ENCODE measurements at places on chromosomes 2 and 18.

GRCh38 chr2:27379383-27379835, 1.1 kb downstream of the ZNF513 start:
- DNase-seq = no peak

DNA sequence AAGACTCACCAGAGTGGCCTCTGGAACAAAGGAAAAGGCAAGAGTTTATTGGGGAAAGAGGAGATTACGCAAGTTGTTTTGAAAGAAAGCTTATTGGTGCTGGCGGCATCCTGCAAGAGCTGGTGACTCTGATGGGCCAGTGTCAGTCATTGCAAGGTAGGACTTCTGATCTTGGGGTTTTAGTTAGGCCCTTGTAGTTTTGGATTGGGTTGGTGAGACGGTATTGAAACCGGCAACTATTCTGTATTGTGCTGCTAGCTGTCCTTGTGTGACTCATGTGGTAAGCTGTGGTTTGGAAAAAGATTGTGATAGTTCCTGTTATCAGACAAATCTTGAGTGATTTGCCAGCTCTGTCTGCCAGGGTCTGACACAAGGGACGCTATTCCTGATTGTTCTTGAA, 159.1 kb upstream of the PIEZO2 start:
- no peak for DNase-seq

GRCh38 chr2:37674946-37675345, 3.5 kb upstream of the CDC42EP3 start:
- DNase-seq = no peak

DNA sequence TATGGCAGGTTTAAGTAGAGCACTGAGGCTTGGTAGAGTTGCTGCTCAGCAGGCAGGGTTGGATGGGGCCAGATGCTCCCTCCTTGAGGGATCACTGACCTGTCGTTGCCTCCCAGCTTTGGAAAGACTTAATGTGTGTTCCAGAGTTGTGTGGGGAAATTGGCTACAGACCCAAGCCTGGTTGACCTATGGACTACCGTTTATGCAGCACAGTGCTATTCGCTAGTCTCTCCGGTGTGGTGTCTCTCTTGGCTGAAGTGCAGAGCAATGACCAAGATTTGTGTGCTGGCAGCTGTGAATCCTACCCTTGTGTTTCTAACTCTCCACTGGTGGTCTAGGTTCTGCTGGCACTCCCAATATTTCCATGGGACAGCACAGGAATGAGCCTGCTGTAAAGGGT, 29.8 kb upstream of the SLC4A10 start:
- no peak for DNase-seq

GRCh38 chr18:44213293-44213692, 467.4 kb upstream of the SETBP1 start:
- no peak for DNase-seq

- DNase-seq = no peak
Observed at GRCh38 chr2:225471039-225471438, 71.5 kb downstream of the NYAP2 start.

- DNase-seq = no peak
Observed at GRCh38 chr2:8334866-8335325, 347.0 kb upstream of the ID2 start.

DNA sequence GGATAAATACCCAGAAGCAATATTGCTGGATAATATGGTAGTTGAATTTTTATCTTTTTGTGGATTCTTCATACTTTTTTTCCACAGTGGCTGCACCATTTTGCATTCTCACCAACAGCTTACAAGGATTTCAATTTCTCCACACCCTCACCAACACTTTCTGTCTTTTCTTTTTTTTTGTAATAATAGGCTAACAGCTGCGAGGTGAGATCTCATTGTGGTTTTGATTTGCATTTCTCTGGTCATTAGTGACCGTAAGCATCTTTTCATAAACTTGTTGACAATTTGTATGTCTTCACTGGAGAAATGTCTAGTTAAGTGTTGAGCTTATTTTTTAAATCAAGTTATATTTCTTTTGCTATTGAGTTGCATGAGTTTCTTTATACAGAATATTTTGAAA, 17.6 kb upstream of the SLC9A2 start:
- DNase-seq = no peak

- no peak for DNase-seq
Observed at GRCh38 chr2:163341426-163341825, 394.4 kb downstream of the FIGN start.

- DNase-seq = no peak
Observed at GRCh38 chr2:205995260-205995659, 90.7 kb downstream of the INO80D start.

GRCh38 chr2:74585406-74586185, 31.1 kb downstream of the DOK1 start:
- DNase-seq = no peak

DNA sequence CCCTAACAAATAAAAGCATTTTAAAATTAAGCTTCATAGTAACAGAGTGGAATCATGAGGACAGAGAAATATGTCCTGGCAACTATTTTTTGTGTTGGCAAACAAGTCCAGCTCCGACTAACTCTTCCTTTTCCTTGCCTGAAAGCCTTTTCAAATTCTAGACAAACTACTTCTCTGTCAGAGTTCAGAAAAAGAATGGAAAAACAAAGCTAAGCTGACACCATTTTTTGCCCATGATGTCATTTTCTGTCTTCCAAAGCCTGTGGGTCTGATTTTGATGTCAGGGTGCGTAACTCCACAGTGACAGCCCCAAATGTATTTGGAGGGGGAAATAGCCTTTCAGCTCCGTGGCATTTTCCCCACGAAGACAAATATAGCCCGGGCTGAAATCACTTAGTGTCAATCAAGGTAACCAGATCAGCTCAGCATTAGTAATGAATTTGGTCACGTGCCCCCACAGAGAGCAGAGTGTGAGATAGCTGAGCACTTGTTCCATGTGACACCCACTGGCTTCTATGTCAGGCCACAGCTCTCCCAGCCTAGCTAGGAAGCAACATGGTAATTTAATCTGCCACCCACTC, 233.0 kb upstream of the SIX2 start:
- DNase-seq = no peak

- DNase-seq = peak; percentile 53
Observed at GRCh38 chr2:61177727-61178549, 15.9 kb downstream of the C2orf74 start.

GRCh38 chr18:29879763-29880162, 1162.8 kb downstream of the DSC3 start:
- no peak for DNase-seq

GRCh38 chr2:83594241-83595120, 864.6 kb downstream of the SUCLG1 start:
- DNase-seq = no peak

GRCh38 chr2:107380912-107381311, 445.8 kb upstream of the RGPD4 start:
- DNase-seq = no peak

GRCh38 chr18:74945774-74946545, 263.0 kb downstream of the PTGR3 start:
- DNase-seq = no peak

- DNase-seq = no peak
Observed at GRCh38 chr2:147789287-147789686, 55.5 kb upstream of the ACVR2A start.

- no peak for DNase-seq
Observed at GRCh38 chr2:137947032-137947727, 17.1 kb upstream of the HNMT start.

GRCh38 chr2:26745609-26746327, 18.3 kb upstream of the SLC35F6 start:
- DNase-seq = peak; percentile 69

DNA sequence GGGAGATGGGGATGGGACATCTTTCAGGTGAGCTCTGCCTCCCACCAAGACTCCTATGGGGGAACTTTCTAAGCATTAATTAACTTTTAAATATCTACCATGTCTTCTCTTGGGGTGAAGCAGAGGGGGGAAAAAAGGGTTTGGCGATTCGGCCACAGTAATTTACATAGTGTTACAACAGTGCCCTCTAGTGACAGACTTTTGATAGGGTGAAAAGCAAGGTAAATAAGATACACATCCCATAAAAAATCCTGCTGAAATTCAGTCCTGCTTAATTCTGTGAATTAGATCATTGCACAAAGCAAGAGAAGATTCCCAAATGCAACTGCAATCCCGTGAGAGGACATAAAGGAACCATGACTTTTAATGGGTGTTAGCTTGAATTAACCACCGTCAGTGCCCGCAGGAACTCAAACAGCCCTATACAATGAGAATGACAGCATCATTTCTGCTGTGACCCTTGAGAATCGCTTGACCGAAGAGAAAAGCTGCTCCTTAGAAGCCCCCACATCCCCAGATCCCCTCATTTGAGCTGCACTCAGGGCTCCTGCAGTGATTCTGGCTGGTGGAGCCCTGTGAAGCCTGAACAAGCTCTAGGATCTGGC, 32.8 kb downstream of the FAM124B start:
- peak; percentile 40 for DNase-seq

GRCh38 chr2:12759248-12759647, 42.5 kb downstream of the TRIB2 start:
- DNase-seq = no peak

GRCh38 chr2:133503927-133504326, 64.3 kb downstream of the NCKAP5 start:
- DNase-seq = no peak

DNA sequence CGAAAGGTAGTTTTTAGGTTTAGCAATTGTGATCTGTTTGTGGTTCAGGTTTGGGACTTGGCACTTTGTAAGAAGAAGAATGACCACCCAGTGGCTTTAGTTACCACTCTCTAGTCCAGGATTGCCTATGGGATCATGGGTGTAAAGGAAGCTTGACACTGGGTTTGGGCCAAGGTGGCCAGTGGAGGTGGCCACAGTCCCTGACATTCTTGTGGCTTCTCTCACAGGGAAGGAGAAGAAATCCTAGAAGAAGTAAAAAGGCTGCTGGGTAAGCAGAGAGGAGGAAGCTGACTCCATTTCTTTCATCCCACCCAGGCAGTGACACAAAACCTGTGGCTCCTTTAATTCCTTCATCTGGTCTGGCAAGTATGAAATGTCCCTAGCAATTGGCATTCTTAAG, 394.7 kb downstream of the CLIP4 start:
- no peak for DNase-seq

GRCh38 chr18:5419030-5419429, 123.5 kb upstream of the ZBTB14 start:
- no peak for DNase-seq

GRCh38 chr2:61471905-61472805, 1.3 kb upstream of the USP34 start:
- peak; percentile 48 for DNase-seq

DNA sequence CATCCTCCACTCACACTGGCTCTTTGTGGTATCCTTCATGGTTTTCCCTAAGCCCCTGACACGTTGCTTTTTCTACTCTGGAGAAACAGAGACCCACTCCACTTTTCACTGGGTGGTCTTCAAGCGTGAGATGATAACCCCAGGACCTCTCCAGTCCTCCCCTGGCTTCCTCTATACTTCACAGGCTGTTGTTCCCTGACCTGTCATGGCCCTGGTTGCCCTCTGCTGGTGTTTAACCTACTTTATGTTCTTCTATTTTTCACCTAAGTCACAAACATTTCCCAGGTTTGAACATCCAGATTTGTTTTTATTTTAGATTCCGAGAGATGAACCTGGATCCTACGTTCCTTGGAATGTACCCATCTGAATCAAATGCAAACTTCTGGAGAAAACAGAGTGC, 84.5 kb downstream of the AOX1 start:
- DNase-seq = no peak

DNA sequence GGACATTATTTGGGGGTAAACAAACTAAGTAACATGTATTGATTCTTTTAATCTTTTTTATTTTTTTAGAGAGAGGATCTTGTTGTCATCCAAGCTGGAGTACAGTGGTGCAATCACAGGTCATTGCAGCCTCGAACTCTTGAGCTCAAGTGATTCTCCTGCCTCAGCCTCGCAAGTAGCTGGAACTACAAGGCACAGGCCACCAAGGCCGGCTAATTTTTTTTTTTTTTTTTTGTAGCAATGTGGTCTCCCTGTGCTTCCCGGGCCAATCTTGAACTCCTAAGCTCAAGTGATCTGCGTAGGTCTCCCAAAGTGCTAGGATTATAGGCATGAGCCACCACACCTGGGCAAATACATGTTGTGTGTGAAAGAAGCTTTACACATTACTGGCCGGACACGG, 29.6 kb downstream of the OLA1 start:
- DNase-seq = no peak

GRCh38 chr2:136115183-136115761, 2.7 kb downstream of the CXCR4 start:
- DNase-seq = no peak

- DNase-seq = no peak
Observed at GRCh38 chr2:234797566-234798250, 154.1 kb upstream of the SH3BP4 start.

DNA sequence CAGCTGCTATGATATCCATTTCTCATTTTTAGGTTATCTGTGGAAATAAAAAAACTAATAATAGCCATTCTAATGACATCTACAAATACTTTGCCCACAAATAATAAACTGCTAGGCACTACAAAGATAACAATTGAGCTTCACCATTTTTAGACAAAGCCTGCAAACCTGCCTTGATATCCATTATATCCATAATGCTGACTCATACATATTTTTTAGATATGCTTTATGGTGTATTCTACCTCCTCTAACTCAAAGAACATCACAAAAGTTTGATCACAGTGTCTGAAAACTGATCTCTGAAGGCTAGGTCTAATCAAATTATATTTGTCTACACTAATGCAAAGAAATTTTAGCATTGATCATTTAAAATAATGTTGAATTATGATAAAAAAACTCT, 138.4 kb downstream of the HNMT start:
- DNase-seq = no peak

DNA sequence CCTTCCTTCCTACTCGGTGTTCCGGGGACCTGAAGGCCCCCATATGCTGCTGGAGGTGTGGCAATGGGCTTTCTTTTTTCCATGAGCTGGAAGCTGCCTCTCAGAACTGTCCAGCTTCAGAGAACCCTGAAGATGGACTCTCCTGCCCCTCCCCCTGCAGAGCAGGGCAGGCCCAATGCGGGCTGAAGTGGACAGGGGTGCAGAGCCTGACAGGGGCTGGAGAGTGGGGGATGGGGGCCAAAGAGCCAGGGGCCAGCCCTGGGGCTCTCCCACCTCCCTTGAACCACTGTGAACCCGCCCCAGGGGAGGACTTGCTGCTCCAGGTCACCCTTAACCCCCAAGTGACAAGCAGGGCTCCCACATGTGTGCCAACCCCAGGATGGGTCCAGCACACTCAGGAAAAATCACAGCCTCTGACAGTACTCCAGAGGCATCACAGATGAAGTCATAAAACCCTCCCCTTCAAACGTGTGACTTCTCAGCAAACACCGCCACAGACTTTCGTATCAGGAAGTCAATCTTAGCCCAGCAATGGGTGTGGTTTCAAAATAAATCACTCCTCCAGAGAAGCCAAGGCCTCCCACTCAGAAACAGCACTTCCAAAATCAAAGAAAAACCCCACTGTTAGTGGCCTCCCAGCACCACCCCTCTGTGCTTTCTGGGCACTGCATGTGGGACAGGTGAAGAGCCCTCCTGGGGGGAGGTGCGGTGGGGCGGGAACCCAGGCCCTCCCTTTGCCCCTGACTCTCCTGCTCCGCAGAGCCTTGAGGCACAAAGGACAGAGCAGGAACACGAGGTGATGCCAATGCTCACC, 135.8 kb downstream of the HDAC4 start:
- peak; percentile 91 for DNase-seq

Data from CD4-positive, alpha-beta T cell treated with Interleukin-21 for 1 hour (primary cell).